ENCODE measurements at places on chromosomes 7 and 10.
A peak's percentile ranks its signal among the peaks of the same experiment; 100 is the strongest.

GRCh38 chr7:80197627-80198026, 63.0 kb downstream of the GNAI1 start:
- DNase-seq = no peak

GRCh38 chr10:124285587-124286527, 132.9 kb downstream of the OAT start:
- DNase-seq = no peak

DNA sequence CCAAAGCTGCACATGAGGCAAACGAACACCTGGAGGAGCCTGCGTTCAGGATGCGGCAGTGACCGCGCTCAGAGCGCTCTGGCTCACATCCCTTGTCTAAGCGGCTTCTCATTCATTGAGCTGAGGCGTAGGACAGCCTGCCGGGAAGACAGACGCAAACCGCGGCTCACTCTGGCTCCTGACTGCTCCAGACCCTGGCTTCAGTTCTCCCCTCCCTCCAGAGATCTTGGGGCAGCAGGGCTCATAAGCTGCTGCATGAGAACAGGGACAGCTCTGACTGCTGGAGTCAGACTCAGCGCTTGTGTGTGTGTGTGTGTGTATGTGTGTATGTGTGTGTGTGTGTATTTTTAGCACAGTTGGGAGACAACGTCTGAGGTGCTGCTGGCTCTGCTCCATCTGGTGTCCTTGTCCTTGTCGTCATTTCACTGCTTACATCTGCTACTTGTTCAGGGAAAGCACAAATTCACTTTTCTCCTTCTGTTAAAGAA, 15.8 kb upstream of the LYZL2 start:
- DNase-seq = no peak

DNA sequence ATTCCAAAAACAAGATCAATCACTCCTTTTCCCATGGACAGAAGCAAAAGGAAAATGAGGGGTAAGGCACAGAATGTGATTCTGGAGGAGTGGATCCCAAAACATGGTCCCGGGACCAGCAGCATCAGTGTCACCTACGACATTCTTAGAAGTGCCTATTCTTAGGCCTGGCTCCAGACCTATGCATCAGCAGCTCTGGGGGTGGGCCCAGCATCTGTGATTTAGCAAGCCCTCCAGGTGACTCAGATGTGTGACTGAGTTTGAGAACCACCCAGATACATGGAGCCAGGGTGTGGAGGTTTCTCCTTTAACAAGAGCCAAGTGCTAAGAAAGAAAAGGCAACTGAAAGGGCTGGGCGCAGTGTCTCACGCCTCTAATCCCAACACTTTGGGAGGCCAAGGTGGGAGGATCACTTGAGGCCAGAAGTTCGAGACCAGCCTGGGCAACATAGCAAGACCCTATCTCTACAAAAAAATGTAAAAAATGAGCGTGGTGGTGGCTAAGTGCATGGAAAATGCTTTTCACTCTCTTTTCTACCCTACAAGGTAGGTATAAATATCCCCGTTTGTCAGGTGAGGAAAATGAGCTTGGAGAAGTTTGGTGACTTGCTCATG, 17.1 kb upstream of the ARPC1A start:
- no peak for DNase-seq

- DNase-seq = no peak
Measured at GRCh38 chr10:121541450-121542120, 56.7 kb downstream of the FGFR2 start.

DNA sequence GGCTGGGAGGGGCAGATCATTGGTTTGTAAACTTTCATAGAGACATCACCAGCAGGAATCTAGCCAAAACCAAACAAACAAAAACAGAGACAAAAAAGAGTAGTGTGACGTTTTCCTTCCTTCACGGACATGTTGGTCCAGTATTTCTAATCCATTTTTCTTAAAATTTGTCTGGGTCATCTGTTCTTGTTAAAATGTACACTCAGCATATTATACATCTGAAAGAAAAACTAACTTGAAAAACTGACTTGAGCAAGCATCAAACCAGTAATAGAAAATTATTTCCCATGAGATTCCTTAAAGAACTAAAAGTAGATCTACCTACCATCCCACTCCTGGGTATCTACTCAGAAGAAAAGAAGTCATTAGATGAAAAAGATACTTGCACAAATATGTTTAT, 164.2 kb downstream of the KLF6 start:
- DNase-seq = no peak

DNA sequence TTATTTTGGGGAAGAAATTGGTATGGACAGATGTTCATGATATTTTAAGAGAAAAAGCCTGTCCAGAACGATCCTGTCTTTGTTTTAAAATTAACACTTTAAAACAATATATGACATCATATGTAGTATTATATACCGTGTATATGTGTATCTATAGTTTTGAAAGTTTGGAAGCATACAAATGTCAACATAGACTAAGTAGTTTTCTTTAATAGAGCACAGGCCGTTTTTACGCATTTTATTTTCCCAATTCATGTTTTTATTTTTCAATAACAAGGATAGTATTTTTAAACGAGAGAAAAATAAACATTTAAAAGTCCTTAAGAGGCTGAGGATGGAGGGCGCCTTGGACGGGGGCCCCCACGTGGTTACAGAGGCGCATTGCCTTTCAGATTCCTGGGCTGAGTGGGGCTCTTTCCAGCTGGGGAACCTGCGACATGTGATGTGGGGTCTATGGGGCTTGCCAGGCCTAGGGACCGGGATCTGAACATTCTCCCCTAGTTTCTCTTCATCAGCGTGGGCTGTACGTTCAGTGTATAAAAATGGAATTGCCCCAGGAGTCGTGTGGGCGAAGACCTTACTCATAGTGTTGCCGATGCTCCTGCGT, 127.8 kb upstream of the ZNF746 start:
- peak; percentile 68 for DNase-seq

DNA sequence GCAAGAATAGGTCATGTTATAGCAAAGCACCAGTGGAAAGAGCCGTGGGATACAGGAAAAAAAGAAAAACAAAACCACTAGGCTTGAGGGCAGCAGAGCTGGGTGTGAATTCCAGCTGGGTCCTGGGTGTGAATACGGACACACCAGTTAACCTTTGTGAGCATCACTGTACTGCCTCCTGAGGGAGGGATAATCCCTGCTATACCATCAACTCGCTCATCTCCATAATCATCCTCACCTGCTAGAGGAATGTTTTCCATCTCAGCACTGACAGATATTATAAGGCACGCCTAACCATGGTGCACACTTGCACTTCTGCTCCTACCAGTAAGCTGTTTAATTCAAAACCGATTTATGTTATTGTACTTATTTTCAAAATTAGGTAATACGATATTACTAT, 62.2 kb downstream of the GSAP start:
- no peak for DNase-seq

DNA sequence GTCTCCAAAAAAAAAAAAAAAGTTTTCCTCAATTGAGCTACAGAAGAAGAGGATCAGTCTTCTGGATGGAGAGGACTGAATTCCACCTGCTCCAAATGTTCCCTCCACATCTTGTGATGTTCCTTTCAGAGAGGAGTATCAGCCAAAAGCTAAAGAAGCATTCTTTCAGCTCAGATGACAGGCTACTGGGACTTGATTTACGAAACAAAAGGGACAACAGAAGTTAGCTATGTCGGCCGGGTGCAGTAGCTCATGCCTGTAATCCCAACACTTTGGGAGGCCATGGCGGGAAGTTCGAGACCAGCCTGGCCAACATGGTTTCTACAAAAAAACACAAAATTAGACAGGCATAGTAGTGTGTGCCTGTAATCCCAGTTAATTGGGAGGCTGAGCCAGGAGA, 7.4 kb downstream of the DAGLB start:
- no peak for DNase-seq

- DNase-seq = no peak
Measured at GRCh38 chr10:86599729-86600128, 54.6 kb upstream of the OPN4 start.

- no peak for DNase-seq
Measured at GRCh38 chr10:101967713-101968112, 88.3 kb downstream of the ARMH3 start.

- DNase-seq = no peak
Measured at GRCh38 chr7:4751398-4751947, 23.9 kb upstream of the AP5Z1 start.

- DNase-seq = no peak
Measured at GRCh38 chr7:113519472-113519871, 399.3 kb downstream of the PPP1R3A start.

DNA sequence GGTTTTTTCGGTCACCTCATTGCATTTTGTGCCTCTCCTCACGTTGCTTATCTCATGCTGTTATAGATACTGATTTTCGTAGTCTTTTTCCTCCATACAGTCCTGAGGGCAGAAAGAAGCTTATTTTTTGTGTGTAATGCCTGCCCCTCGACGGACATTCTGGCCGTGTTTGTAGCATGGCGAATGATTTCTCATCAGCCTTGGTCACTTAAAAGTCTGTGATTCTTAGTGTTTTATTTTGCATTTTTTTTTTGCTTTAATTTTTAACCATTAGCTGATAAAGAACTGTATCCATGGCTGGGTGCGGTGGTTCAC, 469 bp upstream of the NOC3L start:
- no peak for DNase-seq

DNA sequence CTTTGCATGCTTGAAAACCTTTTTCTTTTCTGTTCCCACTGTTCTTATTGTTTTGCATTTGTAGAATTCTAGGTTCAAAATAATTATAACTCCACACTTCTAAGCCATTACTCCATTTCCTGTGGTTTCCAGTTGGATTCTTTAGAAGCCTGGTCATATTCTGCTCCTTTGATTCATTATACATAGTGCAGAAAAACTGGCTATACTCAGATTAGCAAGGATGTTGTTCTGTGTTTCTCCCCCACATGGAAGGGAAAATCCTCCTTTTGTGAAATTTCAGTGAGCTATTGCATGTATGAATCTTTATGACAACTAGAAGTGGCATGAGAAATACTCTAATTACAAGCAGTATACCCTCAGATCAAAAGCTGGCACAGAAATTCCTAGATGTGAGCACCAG, 79.5 kb downstream of the SLC13A1 start:
- no peak for DNase-seq

GRCh38 chr10:132571650-132572544, 34.3 kb downstream of the INPP5A start:
- peak; percentile 69 for DNase-seq

DNA sequence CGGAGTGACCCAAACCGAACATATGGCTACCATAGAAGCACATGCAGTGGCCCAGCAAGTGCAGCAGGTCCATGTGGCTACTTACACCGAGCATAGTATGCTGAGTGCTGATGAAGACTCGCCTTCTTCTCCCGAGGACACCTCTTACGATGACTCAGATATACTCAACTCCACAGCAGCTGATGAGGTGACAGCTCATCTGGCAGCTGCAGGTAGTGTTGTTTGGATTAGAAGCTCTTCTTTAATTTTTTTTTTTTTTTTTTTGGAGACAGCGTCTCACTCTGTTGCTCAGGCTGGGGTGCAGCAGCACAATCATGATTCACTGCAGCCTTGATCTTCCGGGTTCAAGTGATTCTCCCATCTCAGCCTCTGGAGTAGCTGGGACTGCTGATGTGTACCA, 45.8 kb downstream of the NRF1 start:
- no peak for DNase-seq

DNA sequence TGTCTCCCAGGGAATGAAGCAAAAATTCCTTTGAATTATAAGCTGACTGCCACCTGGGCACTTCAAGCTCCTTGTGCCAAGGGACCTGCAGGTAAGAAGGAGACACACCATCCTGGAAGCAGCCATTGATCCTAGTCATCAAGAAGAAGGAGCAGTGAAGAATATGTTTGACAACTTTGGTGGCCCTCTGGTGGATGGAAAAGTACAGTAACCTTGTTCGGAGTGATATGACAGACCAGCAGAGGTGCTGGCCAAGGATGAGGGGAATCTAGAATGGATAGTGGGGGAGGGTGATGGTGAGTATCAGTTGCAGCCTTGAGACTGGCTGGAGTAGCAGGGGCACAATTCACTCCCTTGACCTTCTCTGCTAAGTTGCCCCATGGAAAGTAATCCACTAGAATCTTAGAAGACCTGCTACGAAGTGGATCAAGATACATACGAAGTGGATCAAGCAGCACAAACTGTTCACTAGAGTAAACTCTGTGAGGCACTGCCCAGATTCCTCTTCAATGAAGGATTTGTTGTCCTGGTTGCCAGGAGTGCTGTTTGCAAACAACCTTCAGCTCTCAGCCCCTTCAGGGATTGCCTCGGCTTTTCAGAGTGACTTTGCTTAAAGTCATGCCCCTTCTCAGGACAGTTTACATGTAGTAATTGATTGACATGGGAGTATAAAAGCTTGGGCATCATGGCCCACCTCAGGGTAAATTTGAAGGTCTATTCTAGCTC, 44.8 kb upstream of the ORC5 start:
- no peak for DNase-seq

DNA sequence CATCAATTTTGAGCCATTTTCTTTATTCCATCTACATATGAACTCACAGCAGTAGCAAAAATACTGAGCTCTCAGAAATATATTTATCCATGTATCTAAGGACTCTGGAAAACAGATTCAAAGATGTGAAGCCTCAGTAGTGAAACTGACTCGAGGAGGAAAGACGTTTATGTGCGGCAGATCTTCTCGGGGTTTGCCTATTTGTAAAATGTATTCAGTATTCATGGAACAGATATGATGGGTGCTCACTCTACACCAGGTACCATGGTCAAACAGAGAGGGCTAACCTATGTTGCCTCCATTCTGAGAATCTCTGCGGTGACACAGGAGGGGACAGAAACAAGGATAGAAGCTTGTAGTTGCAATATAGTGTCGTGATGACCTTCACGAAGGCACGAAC, 93.7 kb downstream of the CAMK1D start:
- DNase-seq = no peak

DNA sequence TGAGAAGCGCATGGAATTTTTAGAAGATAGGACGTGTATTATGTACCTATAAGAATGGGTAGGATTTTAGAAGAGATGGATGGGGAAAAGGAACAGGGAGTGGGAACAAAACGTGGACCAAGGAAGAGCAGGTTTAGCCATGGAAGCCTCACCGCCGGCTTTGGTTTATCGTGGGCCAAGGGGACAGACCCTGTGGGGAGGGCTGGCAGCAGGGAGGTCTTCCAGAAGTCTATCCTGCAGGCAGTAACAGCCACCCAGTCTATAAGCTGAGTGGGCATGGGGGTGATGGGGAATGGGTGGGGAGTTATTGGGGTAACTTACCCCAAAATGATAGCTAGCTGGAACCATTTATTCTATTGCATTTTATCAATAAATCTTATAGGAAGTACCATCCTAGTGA, 44.9 kb downstream of the IKZF1 start:
- DNase-seq = no peak

Measured in stimulated activated CD4-positive, alpha-beta T cell treated with anti-CD3 and anti-CD28 coated beads, Interleukin-4, amount 100 ng/mL, for 24 hours (primary cell).